ENCODE measurements at places on chromosomes 2 and 18.

DNA sequence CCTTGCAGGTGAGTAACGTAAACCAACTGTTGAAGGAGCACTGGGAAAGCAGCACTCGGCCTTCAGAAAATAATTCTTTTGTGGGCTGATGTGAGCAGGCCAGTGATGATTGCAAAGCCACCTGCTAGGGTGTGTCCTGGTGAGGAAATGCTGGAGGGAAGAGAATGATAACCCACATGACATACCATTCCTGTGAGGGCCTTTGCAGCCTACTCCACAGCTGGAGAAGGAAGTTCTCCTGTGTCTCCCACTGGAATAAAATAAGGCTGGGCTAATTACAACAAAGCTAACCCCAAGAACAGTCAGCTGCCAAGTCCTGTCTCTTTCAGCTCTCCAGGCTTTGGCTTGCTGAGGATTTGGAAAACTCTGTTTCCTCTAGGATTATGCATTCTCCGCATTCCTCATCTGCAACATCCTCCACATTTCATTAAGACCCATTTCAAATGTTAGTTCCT, 16.7 kb upstream of the DSG1 start:
- DNase-seq, result no peak

DNA sequence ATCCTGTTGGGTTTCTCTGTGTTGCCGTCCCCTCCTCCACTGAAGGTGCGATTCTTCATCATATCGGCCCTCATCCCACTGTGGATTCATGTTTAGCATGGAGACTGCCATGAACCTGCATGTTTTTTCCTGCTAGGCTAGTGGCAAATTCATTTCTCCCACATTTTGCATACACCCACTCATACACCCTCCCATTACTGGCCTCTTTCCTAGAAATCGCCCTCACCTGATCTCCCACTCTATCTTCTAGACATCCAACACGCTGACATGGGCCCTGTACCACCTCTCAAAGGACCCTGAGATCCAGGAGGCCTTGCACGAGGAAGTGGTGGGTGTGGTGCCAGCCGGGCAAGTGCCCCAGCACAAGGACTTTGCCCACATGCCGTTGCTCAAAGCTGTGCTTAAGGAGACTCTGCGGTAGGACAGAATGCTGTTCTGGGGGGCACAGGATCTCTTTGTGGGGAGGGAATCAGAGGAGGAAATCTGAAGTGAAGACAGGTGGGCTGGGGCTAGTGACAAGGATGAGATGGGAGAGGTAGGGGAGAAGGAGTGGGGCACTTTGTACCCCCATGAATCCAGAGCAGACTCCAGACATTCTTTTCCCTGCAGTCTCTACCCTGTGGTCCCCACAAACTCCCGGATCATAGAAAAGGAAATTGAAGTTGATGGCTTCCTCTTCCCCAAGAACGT, 17.7 kb downstream of the PRKAG3 start:
- DNase-seq, result no peak

DNA sequence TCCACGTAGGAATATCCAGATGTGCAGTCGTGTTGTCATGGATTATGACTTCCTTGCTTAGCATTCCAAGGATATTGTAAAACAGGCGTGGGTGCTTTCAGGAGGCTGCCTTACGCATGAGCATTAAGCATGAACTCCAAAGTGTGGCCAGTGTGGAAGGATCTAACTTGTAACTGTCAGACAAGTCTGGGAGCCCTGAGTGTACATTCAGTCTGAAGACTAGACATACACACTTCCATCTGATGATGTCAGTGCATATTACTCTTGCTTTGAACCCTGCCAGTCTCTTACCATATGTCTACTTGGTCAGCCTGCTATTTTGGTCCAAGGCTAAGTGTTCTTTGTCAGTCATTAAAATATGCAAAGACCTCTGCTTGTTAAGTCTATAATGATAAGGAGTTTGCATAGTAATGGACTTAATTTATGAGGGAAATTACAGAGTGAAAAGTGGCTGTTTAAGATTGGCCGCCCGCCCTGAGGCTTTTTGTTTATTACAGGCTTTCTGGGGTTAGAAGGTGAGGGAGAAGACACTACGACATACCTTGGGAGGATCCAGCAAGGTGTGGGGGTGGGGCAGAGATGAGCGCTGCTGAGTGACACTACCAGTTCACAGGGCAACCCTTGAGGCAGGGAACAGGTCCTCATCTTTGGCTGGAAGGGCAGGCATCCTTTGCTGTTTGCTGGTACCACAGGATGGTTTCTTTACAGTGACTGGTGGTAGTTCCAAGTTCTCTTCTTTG, 48.3 kb downstream of the CABLES1 start:
- no peak for DNase-seq

- DNase-seq, result no peak
These were observed 104.4 kb upstream of the TWIST2 start for GRCh38 chr2:238743243-238744065.

DNA sequence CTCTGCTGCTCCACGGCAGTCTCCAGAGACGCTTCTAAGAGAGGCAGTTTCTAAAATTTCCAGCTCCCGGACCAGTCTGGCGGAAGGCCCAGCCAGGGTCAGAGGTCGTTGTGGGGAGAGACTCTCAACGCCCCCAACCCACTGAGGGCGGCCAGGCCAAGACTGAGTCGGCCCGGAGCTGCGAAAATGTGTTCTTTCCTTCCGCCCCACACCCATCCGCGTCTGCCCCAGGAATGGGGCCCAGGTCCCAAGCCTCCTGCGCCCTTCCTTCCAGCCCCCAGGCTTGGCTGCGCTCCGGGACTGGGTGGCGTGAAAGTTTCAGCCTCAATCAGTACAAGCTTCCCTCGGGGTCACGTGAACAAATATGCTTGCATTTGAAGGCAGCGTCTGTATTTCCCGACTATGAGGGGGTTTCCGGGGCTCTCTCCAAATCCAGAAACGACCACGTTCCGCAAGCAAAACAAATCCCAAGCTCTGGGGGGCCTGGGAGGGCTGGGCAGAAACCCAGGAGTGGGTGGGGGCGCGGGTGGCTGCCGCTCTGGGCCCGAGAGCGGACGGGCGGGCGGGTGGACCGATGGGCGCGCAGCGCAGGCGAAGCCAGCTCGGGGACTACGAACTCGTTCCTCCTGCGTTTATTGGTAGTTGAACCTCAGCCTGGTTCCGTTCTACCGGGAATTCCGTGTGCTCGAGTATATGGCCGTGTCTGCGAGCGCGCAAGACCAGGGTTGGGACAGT, 3.3 kb downstream of the HOXD3 start:
- DNase-seq, result no peak

- no peak for DNase-seq
These were observed 17.7 kb downstream of the ROCK2 start for GRCh38 chr2:11326677-11327211.

DNA sequence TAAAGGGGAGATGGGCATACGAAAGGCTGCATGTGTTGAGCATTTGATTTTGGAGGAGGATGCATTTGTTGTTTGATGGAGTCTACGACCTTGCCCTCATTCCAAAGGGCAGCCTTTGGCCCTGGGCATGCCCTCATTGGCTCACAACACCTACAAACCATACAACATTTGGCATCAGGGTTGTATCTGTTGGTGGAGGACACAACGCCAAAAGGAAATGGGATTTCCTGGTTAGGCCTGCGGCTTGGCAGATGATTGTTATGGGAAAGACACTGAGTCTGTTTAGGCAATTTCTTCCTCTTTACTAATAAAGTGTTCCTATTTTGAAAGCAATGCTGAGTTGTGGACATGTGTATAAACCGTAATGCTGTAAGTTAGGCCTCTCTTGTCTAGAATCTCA, 246.9 kb downstream of the LDLRAD4 start:
- no peak for DNase-seq

DNA sequence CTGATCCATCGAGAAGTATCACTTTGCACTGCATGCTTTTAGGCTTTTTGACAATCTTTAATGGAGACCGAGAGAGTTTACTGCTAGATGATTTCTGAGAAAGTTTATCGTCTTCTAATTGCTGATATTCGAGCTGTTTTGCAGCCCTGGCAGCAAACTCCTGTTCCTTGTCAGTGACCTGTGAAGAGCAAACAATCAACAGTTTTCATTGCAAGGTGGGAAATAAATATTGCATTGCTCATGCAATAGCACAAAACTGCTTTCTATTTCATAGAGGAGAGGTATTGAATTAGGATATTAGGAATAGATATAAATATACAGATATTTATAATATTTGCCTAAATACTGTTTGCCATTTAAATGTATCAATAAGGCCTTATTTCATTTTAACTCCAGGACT, 65.5 kb downstream of the EPB41L3 start:
- no peak for DNase-seq

GRCh38 chr2:102028470-102028869, 36.7 kb downstream of the IL1R2 start:
- no peak for DNase-seq

GRCh38 chr2:167908786-167909185, 338.6 kb downstream of the STK39 start:
- DNase-seq, result no peak

DNA sequence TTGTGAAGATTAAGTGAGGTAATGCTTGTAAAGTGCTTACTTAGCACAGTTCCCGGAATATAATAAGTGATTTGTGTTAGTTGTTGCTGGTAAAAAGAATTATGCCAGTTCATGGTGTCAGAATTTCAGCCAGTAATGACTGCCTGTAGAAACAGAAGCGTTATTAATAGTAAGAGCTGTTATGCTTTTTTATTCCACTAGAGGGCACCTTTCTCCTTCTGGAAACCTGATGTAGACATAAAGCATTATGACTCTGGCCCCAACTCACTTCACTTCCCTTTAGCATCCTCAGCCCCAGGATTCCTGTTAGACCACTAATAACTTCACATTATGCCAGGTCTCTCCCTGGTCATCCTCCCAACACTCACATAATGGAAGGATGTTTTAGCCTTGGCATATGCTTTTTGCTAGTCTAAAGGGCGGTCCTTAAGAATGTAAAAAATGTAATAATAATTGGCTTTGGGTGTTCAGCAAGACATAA, 34.9 kb downstream of the C18orf54 start:
- no peak for DNase-seq

DNA sequence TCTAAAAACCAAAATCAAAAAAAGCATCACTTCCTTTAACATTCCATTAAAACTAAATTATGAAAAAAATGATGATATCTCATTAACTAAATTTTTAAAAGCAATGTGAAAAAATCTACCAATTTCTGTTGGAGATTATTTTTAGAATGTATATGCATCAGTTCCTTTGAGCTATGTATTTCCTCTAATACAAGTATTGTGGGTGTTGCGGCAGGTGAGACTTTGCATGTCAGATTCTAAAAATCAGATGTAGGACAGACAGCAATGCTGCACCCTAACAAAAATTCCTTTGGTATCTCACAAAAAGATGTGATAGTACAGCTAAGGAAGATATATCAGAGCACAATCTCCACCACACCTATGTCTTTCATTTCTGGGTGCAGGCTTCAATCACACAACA, 6.8 kb downstream of the MBD2 start:
- DNase-seq, result no peak

DNA sequence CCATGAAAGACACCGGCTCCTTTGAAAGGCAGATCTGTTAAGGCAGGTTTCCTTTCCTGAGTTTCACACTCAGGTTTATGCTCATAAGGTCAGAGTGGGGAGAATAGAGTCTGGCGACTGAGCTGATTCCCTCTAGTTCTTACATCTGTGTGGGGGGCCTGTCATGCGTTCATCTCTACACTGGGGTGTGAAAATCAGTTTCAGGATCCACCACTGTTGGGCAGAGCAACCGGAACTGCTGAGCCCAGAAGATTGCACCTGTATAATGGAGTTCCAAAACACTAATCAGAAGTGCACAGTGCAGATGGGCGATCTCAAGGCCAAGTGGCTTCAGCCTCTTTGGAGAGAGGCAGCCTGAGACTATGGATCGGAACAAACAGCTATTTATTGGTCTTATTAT, 181.3 kb upstream of the NRP2 start:
- no peak for DNase-seq

DNA sequence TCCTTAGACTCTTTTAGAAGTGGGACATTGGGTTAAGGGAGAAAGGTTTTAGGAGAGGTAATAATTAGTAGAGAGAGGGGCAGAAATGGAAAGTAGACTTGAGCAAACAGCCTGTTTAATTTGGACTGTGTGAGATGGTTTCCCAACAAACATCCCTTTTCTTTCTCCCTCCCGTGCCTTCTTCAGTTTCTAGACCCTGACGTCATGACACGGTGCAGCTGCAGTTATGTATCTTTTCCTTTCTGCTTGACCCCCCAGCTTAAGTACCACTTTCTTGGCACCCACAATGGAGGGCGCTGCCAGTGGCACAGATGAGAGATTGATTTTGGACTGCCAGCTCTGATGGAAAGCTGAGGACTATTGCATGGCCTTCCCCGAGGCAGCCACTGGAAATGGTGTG, 86.9 kb upstream of the FAM136A start:
- no peak for DNase-seq
